ENCODE measurements at places on chromosomes 2 and 18. TPM values are rescaled to one million over a fixed set of nuclear protein-coding genes. Genes with fewer than 3 reads are reported as not detected.
A peak's percentile ranks its signal among the peaks of the same experiment; 100 is the strongest.

DNA sequence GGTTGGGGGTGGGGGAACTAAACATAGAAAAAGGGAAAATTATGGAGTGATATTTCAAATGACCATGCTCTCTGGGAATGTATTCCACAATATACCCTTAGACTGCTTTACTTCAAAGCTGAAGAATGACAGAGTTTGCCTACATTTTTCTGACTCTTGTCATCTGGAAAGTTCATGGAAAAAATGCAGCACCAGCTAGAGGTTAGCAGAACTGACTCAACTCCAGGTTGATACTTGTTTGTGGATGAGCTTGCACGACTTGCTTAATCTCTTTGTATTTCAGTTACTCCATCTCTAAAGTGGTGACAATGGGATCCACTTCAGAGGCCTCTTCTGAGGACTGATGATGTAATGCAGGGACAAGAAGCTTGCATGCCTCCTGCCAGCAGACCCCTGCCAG is 824.0 kb upstream of the ID2 start:
- DNase-seq: no peak

GRCh38 chr2:128280158-128280871 is 38.4 kb downstream of the HS6ST1 start:
- DNase-seq: peak; percentile 70

DNA sequence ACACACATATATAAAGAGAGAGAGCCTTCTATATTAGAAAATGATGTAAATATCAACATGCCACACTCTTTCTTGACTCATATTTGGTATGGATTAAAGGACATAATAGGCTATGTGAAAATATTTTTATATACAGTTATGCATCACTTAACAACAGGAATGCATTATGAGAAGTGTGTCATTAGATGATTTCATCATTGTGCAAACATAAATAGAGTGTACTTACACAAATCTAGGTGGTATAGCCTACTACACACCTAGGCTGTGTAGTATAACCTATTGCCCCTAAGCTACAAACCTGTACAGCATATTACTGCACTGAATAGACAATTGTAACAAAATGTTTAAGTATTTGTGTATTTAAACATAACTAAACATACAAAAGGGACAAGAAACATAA is 354.8 kb upstream of the CNTNAP5 start:
- no peak for DNase-seq

DNA sequence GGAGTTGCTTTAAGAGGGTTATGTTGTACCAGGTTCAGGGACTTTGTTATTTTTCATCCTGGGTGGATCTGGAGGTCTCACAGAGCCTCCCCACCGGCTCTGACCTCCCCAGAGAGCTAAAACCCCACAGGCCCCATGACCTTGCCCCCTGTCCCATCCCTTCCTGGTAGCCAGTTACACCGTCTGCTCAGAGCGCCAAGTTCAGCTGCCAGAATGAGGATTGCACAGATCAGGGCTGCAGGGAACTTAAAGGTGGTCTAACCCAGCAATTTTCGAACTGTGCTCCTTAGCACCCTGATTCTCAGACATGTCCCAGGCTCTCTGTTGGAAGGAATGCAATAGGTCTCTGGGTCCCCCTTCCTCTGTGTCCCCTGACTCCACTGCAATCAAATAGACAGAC is 32.1 kb downstream of the ATOH8 start:
- DNase-seq: no peak

DNA sequence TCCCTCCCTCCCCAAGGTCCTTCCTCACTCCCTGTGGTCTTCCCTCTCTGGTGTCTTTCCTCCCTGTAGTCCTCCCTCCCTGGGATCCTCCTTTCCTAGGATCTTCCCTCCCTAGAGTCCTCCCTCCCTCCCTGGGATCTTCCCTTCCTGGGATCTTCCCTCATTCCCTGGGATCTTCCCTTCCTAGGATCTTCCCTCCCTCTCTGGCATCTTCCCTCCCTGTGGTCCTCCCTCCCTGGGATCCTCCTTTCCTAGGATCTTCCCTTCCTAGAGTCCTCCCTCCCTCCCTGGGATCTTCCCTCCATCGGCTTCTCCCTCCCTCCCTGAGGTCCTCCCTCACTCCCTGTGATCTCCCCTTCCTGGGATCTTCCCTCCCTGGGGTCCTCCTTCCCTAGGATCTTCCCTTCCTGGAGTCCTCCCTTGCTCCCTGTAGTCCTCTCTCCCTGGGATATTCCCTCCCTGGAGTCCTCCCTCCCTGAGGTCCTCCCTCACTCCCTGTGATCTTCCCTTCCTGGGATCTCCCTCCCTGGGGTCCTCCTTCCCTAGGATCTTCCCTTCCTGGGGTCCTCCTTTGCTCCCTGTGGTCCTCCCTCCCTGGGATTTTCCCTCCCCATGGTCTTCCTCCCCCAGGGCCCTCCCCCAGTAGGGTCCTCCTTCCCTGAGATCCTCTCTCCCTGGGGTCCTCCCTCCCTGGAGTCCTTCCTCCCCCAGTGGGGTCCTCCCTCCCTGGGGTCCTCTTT is 23.0 kb downstream of the STK25 start:
- DNase-seq: no peak

- DNase-seq: no peak
These were observed 198.7 kb downstream of the ANAPC1 start for GRCh38 chr2:111685342-111685741.

DNA sequence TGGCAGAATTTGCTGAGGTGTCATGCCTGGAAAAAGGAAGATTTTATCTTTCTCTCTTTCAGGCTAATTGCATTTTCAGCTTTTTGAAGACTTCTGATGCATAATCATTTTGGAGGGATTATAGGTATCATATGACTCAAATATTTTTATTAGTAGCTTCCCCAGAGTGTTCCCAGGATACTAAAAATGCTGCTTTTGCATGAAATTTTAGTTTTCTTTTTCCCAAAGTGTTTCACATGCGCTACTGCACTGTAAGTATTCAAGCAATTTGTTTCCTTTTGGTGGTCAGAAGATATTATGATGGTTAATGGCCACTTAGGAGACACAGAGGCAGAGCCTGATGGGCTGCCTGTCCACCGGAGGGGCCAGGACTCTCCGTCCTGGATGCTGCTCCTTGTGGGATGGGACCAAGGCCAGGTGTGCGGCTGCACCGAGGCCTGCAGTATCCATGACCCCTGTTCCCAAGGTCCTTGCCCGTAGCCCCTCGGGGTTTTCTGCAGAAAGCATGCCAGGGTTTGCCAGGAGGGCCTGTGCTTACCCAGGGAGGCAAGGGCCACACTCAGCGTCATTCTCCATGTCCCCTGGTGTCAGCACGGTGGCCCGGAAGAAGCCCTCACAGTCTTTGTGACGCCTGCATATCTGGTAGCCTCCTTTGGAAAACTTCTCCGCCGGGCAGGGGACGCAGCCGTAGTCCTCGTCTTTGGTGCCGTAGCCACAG is 60.2 kb downstream of the EDAR start:
- DNase-seq: peak; percentile 62

DNA sequence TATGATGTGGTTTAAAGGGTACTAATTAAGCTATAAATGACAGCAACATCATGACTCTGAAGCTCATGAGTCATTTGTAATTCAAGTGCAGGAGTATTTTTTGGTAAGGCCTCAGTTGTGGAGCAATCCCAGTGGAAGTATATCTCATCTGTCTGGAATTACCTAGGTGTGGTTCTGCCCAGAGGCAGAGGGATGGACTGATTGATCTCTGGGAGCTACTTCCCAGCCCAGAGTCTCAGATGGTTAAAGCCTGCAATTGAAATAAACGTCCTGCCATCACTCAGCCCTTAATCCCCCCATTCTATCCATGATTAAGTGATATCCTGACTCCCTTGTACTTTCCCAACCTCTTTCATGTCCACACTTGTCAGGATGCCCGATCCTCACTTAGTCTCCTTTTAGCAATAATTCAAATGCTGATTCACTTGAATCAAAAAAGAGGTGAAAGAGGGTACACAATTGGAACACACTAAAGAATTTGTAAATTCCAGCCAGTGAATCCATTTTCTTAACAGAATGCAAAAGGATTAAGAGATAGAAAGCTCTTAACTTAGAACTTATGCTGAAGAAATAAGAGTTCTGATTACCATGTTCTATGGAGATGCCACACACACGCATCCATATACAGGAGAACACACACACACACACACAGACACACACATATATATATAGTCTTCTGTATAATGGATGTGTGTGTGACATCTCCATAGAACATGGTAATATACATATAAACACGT is 664.4 kb downstream of the NYAP2 start:
- no peak for DNase-seq

DNA sequence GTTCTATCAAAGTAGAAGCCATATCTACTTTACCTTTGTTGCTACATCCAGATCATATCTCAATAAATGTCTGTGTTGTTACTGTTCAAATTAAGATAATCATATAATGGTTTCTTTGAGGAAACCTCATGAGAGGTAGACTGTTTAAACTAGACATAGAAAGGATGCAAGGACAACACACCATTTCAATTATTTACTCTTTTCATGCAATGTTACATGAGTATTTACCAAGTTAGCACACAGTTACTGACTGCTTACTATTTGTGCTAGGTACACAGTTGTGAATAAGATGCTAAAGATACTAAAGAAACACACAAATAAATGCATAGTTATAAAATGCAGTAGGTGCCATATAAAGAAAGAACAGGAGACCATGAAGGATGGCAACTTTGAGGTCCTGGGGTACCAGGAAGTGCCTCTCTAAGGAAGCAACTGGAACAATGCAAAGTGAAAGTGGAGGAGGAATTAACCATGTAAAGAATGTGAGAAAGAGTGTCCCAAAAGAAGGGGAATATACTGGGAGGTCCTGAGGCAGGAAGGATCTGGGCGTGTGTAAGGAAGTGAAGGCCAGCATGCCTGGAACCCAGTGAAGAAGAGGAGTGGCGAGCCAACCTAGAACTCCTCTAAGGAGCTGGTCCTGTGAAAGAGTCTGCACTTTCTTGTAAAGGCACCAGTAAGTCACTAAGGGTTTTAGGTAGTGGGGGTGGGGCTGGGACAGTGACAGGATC is 39.4 kb downstream of the RBMS1 start:
- no peak for DNase-seq

DNA sequence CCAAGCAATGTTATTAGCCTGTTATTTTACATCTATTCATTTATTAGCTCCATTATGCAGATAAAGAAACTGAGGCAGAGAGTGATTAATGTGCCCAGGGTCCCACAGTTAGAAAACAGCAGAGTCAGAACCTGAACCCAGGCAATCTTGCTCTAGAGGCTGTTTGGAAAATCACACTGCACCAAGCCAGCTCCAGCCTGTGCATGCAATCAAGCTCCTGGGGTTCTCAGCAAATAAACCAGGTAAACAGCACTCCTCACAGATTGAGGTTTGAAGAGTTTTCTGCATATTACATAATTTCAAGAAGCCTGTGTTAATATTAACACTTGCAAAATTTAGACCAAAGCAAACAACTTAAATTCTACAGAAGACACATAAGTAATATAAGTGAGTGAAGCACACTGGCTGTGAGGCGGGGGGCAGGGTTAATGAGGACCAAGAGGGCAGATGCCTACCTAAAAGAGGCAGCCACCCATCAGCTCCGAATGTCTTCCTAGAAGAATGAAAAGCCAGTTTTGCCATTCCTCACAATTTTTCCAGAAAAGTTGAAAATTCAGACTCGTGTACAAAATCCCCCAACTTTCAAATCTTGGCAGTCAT is 35.4 kb downstream of the CACNB4 start:
- DNase-seq: no peak

DNA sequence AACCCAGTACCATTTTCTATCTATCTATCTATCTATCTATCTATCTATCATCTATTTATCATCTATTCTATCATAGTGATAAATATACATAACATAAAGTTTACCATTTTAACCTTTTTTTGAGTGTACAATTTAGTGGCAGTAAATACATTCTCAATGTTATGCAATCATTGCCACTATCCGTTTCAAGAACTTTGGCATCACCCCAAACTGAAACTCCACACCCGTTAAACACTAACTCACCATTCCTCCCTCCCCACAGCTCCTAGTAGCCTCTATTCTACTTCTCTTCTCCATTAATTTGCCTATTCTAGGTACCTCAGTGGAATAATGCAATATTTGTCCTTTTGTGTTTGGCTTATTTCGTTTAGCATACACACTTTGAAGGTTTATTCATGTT is 82.5 kb upstream of the KCNE4 start:
- DNase-seq: no peak

Gene LAMA3
- 14.2 TPM for total RNA-seq

DNA sequence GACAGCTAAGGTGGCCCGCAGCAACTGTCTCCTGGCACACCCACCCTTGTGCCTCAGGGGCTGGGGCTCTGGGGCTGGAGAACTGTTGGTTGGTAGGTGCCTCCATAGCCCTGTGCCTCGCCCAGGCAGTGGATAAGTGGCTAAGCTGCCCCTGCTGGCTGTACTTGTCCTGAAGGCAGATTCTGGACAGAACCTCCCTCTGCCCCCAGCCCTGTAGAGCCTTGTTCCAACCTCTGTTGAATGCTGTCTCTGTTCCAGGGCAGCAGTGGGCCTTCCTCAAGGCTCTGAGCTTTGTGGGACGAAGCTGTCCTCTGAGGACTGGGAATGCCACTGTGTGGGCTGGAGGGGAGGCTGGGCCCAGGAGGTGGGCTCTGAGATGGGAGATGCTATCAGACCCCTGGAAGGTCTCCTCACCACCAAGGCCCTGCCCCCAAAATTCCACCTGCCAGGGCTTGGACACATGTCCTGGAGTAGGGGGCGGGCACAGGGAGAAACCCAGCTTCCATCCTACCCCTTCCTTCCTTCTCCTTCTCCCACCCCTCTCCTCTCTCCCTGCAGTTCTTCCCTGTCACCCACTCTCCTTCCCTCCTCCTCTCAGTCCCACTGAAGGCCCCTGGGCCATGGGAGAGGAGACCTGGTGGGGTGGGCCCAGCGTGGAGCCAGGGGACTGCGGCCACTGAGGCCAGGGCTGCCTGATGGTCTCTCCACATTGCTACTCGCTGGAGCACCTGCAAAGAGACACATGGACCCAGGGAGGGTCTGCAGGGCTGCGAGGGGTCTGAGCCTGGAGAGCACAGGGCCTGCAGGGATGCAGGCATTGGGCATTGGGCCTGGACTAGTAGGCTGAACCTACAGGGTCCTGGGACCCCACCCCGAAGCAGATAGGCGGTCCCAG is 1.7 kb upstream of the PDCD1 start:
- DNase-seq: no peak

All from aorta (tissue), 5 donors.